ENCODE measurements at places on chromosomes 2 and 18. TPM values are rescaled to one million over a fixed set of nuclear protein-coding genes. Genes with fewer than 3 reads are reported as not detected.

METTL8 gene
- total RNA-seq: 52.6 TPM

CPLX4 gene
- not detected for total RNA-seq

CABYR gene
- 16.3 TPM for total RNA-seq

DCTN1 gene
- 105 TPM for total RNA-seq

KCNG2 gene
- total RNA-seq: not detected

MAP3K19 gene
- not detected for total RNA-seq

GKN1 gene
- total RNA-seq: not detected

TRIM43 gene
- total RNA-seq: not detected

PARD3B gene
- total RNA-seq: 3.7 TPM

CELF4 gene
- total RNA-seq: not detected

FAM228A gene
- total RNA-seq: not detected

AQP12B gene
- total RNA-seq: not detected

SCN2A gene
- 0.17 TPM for total RNA-seq

CROCC2 gene
- total RNA-seq: not detected

RGPD4 gene
- total RNA-seq: not detected

All from A172 (cell line).